ENCODE measurements at places on chromosomes 2 and 18.

DNA sequence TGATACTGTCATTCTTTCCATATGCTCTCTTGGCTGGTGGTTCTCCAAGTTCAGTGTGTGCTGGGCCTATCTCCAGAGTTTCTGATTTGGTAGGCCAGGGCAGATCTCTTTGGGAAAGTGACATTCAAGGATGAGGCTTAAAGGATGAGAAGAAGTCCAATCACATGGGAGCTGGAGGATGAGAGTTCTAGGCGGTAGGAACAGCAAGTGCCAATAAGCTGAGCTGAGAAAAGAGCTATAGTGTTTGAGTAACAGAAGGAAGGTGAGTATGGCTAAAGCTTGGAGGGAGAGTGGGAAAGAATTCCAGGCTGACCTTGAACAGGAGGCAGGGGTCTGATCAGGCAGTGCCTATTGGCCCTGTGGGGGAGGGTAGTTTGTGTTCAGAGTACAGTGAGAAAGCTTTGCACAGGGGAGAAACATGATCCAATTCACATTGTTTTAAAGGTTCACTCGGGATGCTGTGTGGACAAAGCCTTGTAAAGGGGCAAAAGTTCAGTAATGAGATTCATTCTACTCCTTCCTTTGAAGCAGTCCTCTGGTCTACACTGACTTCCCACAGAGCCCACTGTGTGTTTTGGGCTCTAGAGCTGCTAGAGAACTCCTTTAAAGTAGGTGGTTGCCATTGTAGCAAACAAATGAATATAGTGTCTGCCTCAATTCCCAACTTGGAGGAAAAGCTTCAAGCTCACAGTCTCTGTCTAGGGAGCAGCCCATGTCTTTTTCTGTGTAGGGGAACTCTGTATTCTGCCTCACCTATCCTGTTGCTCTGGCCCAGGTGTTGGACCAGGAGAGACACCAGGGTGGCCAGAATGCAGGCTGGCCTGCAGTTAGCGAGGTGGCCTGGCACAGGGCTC is 81.8 kb downstream of the FASTKD2 start:
- no peak for DNase-seq

DNA sequence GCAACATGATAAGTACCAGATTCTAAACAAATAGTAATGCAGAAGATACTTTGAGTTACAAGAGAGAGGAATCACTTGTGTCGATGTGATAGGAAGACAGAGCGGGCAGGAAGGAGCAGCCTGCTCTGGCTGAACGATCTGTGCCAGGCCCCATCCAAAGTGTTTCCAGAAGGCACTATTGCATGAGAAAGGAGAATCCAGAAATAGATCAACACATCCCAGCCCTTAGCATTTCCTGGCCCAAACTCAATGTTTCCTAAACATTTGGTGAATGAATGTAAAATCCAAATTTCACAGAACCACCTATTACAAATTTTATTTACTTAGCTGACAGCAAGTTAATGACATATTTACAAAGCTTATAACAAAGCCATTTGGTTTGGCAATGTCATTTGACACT is 257.2 kb downstream of the TXNL1 start:
- no peak for DNase-seq

- DNase-seq: no peak
These were observed 50.3 kb upstream of the TWIST2 start for GRCh38 chr2:238797537-238797936.

DNA sequence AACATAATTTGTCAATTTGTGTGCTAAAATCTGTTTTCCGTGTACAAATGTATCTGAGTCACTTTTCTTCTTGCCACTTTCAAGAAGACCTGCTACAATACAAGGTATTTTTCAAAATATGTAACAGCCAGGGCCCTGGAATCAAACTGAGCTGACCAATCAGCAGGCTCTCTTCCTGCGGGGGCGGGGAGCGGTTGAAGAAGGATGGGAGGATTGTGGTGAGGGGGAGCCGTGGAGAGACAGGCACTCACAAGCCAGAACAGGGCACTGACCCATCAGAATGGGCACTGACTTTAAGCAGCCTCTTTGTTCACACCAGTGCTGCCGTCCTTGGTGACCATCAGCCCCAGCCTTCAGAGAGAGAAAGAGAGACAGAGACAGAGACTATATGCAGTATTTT is 40.6 kb upstream of the CCNYL1 start:
- no peak for DNase-seq

DNA sequence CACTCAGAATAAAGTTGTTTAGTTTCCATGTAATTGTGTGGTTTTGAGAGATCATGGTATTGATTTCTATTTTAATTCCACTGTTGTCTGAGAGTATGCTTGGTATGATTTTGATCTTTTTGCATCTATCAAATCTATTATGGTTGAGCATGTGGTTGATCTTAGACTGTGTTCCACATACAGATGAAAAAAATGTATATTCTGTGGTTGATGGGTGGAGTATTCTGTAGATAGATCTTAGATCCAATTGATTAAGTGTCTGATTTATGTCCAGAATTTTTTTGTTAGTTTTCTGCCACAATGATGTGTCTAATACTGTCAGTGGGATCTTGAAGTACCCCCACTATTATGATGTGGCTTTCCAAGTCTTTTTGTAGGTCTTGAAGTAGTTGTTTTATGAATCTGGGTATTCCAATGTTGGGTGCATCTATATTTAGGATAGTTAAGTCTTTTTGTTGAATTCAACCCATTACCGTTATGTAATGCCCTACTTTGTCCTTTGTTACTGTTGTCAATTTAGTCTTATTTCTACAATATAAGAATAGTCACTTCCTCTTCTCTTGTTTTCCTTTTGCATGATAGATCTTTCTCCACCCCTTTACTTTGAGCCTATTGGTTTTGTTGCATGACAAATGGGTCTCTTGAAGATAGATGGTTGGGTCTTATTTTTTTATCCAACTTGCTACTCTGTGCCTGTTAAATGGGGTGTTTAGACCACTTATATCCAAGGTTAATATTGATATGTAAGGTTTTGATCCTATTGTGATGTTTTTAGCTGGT is 101.8 kb downstream of the TRABD2A start:
- no peak for DNase-seq

DNA sequence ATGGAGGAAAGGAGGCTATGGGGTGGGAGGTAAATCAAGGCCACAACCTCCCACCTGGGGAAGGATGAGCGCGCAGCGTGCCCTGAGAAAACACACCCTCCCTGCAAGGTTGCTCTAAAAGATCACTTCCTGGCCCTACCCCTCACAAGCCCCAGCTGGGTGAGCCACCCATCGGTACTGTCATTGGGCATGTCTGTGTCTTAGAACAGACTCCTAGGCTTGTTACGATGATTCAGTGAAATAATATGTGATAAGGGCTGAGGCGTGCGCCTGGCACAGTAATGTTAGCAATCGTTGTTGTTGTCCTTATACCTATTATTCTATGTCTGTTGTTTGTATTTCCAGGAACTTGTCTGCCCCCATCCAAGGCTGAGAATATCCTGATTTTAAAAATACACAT is 175.1 kb downstream of the ZFP36L2 start:
- no peak for DNase-seq

GRCh38 chr2:6495466-6495865 is 370.2 kb downstream of the CMPK2 start:
- DNase-seq: no peak
